ENCODE measurements at places on chromosomes 7 and 10.

DNA sequence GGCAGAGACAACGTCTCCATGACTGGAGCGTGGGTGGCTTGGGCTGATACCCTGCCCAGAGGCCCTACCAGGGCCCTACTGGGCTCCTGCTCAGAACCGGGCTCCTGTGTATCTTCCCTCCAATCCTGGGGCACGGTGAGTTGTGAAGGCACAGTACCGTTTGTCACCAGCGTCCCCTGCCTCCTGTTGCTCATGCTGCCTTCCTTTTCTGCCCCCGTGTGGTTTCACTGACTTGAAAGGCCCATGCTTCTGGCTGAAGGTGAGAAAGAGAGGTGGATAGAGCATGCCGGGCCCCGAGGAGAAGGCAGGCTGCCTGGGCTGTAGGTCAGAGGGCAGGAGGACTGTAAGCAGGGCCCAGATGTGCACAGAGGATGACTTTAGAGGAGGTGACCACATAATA, 9.1 kb upstream of the DMBT1 start:
- DNase-seq, result no peak

GRCh38 chr7:114860206-114860605, 61.7 kb upstream of the MDFIC start:
- DNase-seq, result no peak

- no peak for DNase-seq
Observed at GRCh38 chr10:17455015-17455520, 673 bp upstream of the ST8SIA6 start.

DNA sequence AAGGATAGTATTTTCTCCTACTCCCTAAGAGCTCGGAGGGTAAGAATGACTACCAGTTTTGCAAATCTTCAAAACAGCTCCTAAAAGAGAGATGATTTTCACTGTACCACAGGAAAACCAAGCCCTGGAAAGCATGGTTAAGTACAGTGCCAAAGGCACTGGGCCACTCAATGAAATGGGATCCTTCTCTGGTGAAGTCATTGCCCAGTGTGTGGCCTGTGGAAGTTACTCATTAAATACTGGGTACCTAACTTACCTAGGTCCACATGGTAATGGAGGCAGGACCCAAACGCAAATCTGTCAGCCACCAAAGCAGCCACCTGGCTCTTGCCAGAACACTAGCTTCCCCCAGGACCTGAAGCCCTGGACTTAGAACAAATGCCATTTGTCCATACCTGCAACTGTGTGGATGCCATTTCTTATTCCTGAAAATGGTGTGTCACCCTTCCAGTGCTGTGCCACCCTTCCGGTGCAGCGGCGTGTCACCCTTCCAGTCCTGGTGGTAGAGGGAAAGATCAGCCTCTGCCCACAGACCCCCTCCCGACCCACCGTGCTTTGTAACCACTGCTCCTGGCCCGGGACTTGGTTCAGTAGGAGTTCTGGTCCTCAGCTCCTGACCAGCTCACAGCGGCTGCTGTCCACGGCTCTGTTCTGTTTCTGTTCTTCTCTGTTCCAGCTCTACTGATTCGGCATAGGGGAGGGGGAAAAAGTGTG, 659.2 kb downstream of the SDK1 start:
- DNase-seq, result no peak

GRCh38 chr7:114812570-114812969, 109.3 kb upstream of the MDFIC start:
- no peak for DNase-seq

DNA sequence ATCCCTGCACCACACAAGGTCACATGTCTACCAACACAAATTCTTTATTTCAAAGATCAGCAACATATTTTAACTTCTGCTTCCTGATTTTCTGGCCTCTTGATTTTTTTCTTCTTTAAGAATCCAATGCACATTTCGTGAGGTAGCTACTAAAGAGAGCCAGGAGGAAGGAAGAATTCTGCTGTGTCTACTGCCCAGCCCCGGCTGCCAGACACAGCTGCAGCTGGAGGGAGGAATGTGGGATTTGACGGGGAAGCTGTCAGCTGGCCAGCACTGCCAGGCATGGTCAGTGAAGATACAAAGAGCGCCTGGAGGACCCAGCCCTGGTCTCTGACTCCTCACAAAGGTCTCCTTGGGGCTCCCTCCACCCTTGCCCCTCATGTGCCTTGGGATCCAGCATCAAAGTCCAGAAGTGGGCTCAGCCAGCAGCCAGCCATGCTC, 6.9 kb upstream of the AOC1 start:
- DNase-seq, result no peak

GRCh38 chr10:60098677-60099601, 192.6 kb upstream of the CCDC6 start:
- peak; percentile 21 for DNase-seq

Measured in fibroblast of skin of scalp (primary cell).